ENCODE measurements at places on chromosomes 7 and 10.

GRCh38 chr7:154431045-154431444, 378.8 kb downstream of the DPP6 start:
- no peak for DNase-seq

- DNase-seq = no peak
Measured at GRCh38 chr10:91604553-91605534, 28.0 kb downstream of the PPP1R3C start.

- DNase-seq = no peak
Measured at GRCh38 chr7:66679633-66680244, 51.1 kb downstream of the KCTD7 start.

DNA sequence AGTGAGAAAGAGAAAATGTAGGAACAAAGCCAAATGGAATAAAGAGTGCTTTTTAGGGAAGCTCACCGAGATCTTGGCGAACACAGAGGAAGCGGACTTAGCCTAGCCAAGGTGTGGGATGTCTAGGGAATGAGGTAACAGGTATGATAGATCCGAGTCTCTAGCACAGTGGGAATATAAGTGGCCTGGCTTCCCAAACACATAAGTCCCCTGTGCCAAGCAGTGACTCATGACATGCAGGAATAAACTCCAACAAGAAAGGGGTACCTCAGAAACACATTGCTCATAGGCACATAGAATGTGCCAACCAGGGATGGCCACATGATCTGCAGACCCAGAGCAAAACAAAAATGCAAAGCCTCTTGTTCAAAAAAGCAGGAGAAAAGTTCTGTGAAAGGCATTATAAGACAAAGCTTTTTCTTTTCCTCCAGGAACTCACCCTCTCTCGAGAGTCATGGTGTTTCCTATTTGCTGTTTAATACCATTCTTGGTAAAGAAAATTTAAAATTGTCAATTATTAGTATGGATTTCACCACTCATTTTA, 542.5 kb downstream of the GATA3 start:
- DNase-seq = no peak

- no peak for DNase-seq
Measured at GRCh38 chr7:111401516-111401915, 160.8 kb downstream of the IMMP2L start.

- DNase-seq = no peak
Measured at GRCh38 chr10:62764011-62764410, 40.5 kb upstream of the ADO start.

- DNase-seq = no peak
Measured at GRCh38 chr10:110491346-110491745, 6.4 kb upstream of the DUSP5 start.

- no peak for DNase-seq
Measured at GRCh38 chr10:99234791-99235657, 628 bp downstream of the HPSE2 start.

GRCh38 chr7:45975847-45976484, 54.9 kb upstream of the IGFBP3 start:
- no peak for DNase-seq

GRCh38 chr10:68647672-68648341, 73.2 kb upstream of the CCAR1 start:
- no peak for DNase-seq

DNA sequence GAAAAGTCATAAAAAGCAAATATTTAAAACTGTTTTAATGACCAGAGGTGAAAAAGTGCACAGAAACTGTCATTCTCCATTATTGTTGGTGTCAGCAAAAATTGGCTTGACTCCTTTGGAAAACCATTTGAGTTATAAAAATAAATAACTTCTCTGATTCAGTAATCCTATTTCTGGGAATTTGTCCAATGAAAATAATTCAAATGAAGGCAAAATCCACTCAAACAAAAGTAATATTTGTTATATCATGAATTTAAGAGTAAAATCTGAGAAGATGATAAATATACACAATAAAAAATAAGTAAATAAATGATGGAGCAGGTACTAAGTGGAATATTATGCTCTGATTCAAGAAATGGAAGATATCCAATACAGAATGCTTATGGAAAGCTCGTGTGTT, 326.6 kb upstream of the KLF6 start:
- DNase-seq = no peak

GRCh38 chr10:70442332-70442988, 979 bp upstream of the NODAL start:
- no peak for DNase-seq

DNA sequence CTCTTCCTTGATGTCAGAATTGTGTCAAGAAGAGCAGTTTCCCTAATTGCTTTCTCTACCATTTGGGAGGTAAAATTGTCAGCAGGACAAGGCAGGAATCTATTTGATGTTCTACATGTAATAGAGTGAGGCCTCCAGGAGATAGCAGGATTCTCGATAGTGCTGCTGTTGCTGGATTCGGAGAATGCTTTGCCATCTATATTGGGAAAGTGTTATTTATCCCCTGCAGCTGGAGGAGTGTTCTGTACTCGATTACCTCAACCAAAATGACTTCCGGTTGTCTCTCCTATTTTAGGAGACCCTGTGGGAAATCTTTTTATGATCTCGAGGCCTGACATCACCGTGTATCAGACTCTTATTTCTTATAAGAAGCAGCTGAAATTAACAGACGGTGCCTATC, 217.1 kb downstream of the TMEM178B start:
- DNase-seq = no peak

GRCh38 chr7:782718-783449, 49.4 kb upstream of the SUN1 start:
- DNase-seq = no peak

DNA sequence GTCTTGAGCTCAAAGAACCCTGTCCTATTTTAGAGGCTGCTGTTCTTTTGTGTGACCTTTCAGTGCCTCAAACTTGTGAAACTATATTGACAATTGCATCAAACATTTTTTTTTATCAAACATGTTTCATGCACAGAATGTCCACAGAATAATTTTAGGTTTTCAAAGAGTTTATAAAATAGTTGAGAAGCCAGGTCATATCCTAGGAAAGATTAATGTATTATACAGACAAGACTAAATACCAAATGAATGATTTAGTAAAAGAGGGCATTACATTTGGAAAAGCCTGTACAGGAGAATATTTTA, 67.0 kb downstream of the CDK6 start:
- no peak for DNase-seq

- DNase-seq = no peak
Measured at GRCh38 chr7:28958980-28959347, 834 bp upstream of the TRIL start.

GRCh38 chr10:19014034-19014433, 34.6 kb upstream of the MALRD1 start:
- no peak for DNase-seq

- no peak for DNase-seq
Measured at GRCh38 chr7:136278057-136278456, 300.9 kb upstream of the MTPN start.

GRCh38 chr7:37848297-37848696, at the start of gene NME8:
Gene NME8, plus strand, starts transcription at chr7:37848597. Its CDS starts 1,670 bp downstream, at chr7:37850267.
- no peak for DNase-seq

DNA sequence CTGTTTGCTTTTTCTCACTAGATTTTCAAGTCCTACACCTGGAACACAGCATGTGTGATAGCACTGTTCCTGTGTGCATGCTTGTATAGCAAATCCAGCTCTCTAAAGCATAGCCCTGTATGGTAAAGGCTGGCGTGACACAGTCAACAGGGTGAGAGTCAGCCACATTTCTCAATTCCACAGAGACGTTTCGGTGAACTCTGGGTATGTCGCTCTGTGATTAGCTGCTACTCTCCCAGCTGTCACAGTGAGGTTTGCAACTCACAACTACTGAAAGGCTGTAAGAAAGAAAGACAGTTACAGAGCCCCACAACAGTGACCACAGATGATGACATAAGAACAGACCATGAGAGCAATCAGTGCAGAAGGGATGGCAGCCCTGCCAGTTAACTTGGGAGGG, 170.6 kb upstream of the IMMP2L start:
- no peak for DNase-seq

DNA sequence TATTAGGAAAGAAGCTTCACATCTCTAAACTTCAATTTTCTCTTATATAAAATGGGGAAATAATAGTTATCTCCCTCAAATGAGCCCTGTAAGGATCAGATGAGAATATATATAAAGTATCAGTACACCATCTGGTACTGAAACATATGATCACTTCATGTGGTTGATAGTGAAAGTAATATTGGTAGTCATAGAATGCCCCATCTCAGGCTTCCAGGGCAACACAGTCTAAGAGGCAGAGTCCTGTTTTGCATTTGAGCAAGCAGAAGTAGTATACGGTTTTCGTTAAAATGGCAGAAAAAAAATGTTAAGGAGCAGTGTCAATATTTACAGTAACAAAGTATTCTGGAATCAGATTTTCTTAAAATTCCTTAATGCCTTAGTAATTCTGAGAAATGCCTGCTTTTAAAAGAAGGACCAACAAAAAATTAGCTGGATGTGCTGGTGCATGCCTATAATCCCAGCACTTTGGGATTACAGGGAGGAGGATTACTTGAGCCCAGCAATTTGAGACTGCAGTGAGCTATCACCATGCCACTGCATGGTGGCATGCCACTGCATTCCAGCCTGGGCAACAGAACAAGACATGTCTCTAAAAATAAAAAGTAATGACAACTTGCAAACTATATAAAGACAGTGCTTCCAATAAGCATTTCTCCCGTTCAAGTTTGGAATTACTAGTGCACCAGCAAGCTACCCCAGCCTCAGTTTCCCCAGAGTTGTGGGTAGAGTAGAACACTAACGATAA, 19.8 kb downstream of the KBTBD2 start:
- DNase-seq = no peak

GRCh38 chr7:156223935-156224832, 411.9 kb upstream of the SHH start:
- DNase-seq = no peak

- DNase-seq = no peak
Measured at GRCh38 chr10:7906128-7906527, 87.8 kb downstream of the TAF3 start.

DNA sequence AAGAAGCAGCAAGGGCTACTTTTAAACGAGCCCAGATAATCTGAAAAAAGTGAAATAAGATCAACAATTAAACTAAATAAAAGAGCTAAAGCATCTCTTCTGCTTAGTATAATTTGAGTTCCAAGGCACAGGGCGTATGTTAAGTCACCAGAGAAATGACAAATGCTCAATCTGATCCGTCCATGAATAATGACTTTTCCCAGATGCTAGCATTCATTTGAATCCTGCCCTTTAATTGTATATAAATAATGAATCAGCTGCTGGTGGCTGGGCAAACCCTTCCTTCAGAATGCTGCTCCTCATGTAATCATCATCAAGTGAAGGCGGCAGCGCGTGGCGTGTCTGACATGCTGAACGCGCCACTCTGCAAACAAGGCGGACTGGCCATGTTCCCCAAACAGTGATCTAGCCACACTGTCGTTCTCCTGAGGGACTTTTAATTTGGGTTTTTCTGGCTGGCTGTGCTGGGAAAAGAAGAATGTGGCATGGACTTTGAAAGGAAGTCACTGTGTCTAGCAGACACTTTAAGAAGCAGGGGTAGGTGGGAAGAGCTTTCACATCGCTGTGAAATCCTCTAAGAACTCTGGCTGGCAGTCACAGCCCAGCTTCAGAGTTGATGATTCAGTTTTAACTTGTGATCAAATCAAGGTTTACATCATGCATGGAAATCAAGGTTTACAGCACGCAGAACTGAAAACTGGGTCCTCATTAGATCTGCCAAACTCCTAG, 70.7 kb downstream of the BEND7 start:
- DNase-seq = no peak

- DNase-seq = no peak
Measured at GRCh38 chr10:75417522-75417927, 13.9 kb upstream of the LRMDA start.

DNA sequence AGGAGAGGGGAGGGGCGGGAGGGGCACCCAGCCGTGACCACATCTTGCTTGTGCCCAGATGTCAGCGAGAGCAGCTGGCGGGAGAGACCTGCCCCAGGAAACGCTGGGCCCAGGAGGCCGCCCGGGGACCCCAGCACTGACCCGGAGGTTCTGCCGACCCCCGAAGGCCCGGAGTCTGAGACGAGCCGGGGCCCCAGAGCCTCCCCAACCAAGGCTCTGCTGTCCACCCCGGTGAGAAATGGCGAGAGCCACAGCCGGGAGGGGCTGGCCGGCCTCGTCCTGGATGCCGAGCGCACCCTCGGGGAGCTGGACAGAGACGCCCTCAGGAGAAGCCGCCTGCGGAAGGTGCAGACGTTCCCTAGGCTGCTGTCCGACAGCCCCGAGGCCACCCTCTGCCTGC, 25.9 kb downstream of the KNDC1 start:
- DNase-seq = no peak

DNA sequence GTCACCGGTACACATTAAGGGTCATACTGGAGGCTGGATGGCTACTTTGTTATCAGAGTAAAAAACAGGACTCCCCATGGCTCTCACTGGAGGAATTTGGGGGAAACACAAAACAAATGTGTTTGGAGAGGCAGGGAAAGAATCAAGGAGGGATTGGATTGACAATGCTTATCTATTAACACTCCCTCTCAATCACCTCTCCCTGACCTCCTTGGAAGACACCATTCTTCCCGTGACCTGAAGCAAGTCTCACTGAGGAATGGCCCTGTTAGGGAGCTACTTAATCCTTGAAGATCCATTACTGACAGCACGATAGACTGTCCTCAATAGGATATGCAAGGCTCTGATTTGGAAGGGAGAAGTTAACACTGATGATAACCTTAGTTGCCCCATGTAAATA, 242.1 kb upstream of the PTN start:
- DNase-seq = no peak

DNA sequence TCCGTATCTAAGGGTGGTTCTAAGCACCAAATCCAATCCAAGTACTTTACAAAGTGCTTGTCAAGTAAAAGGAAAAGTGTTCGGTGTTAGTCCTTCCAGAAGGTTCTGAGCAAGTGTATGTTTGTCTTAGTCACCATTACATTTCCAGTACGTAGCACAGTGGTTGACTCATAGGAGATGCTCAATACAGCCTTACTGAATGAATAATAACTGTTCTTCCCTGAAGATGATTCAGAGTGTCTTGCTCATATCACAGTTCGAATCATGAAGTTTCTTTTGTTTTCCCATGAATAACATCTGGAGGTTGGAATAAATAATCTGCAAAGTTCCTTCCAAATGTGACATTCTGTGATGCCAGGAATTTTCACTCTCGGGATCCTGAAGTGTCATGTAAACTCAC, 53.4 kb downstream of the WNT2 start:
- DNase-seq = no peak

DNA sequence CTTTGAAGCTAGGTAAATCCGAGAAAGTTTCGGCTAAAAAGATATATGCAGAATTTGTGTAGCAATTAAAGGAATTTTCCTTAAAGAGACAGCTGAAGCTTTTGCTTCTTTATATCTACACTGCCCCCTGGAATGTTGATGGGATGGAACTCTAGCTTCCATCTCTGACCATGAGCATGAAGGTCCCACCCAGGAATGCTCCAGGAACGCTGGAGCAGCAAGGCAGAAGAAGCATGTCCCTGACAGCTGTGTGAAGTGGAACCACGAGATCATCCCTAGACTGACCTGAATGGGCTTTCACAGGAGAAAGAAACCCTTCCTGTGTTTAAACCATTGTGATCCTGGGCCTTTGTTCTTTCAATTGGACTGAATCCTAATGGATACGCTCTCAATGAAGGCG, 99.7 kb upstream of the NOBOX start:
- DNase-seq = no peak
